ENCODE measurements at places on chromosomes 7 and 10.
A peak's percentile ranks its signal among the peaks of the same experiment; 100 is the strongest.

DNA sequence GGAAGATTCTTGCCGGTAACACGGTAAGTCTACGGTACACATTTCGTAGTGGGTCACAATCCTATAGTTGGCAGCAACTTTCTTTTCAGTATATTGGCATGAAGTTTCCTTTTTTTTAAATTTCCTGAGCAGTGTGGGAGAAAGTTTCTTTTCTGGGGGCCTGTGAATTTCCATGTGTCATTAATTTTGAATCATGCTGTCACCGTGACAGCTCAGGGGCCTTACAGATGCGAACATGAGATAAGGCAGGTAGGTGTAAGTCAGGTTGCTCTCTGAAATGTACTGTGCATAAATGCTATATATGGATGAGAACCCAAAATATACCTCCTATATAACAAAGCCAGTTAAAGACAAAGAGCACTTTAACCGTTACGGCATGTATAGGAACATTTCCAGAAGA, 65.4 kb upstream of the SEM1 start:
- DNase-seq: no peak

GRCh38 chr7:44415510-44415909, 74.9 kb downstream of the NUDCD3 start:
- DNase-seq: no peak

DNA sequence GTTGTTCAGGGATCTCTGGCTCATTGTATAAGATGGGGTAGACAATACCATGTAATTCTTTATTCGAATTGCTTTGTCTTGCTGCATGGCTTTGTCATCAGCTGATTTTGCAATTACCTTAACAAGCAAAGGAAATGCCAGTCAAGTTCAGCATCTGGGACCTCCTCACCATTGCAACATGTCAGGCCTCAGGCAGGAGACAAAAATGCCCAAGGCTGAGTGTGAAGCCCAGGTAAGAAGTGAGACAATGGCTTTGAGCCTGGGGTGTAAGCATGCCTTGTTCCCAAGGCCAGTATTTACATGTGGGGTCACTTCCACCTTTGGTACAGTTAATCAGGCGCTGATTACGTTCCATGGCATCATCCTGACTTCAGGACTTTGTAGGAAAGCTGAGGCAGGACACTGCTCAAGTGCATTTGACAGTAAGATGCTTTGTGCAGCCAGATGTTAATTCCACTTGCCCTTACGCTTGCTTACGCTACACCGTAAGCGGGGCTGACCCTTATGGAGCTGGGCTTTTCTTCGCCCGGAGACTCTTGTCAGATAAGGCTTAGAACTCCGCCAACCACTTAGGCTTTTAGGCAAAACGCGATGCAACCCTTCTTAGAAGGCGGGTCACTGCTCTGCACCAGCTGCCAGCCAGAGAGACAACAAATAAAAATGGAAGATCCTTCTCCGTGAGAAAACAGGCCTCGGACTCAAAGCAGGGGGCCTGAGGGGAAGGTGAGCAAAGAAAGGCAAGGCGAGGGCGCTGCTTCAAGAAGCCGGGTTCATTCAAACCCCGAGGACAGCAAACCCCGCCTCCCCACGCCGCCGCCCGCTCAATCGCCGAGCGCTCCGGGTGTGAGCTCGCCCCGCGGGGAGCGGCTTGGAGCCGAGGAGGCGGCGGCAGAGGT, 1.3 kb upstream of the SP4 start:
- no peak for DNase-seq

DNA sequence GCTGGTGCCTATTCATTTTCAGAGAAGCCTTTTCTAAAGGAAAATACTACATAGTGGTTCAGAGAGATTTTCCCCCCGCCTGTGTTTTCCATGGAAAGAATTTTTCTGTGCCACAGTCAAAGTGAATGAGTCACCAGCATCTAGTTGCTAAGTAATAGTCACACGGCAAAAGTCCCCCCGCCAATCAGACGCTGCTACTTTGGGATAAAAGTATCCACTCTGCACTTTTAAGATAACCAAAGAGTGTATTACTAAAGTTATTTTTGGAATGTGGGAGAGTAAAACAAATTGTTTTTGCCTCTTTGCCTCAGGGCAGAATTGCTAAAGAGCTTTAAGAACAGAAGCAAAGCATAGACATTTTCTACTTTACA, 23.5 kb downstream of the ABLIM1 start:
- no peak for DNase-seq

DNA sequence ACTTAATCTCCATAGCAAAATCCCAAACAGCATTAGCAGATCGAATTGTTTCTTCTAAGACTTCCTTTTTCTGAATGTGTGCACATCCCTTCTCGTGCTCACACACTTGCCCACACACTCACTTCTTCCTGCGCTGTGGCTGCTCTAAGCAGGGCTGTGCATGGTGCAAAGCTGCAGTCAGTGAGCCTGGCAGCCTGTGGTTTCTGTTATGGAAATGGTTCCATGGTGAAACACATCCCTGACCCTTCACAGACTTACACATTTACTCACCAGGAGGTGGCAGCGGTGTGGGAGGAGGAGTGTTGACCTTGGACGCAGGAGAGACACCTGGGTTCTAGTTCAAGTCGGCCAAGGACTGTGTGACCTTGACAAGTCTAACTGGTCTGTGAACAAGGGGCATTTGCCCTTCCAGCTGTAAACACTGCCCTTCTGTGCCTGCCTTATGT, 24.9 kb downstream of the MTURN start:
- DNase-seq: no peak

GRCh38 chr7:87628780-87629569, 777 bp downstream of the RUNDC3B start:
- DNase-seq: peak; percentile 11

- peak; percentile 76 for DNase-seq
Measured at GRCh38 chr7:2260820-2261219, 18.8 kb downstream of the NUDT1 start.

- no peak for DNase-seq
Measured at GRCh38 chr10:124356701-124357560, 61.8 kb downstream of the OAT start.

GRCh38 chr10:23742807-23743206, 303.9 kb downstream of the OTUD1 start:
- DNase-seq: no peak

DNA sequence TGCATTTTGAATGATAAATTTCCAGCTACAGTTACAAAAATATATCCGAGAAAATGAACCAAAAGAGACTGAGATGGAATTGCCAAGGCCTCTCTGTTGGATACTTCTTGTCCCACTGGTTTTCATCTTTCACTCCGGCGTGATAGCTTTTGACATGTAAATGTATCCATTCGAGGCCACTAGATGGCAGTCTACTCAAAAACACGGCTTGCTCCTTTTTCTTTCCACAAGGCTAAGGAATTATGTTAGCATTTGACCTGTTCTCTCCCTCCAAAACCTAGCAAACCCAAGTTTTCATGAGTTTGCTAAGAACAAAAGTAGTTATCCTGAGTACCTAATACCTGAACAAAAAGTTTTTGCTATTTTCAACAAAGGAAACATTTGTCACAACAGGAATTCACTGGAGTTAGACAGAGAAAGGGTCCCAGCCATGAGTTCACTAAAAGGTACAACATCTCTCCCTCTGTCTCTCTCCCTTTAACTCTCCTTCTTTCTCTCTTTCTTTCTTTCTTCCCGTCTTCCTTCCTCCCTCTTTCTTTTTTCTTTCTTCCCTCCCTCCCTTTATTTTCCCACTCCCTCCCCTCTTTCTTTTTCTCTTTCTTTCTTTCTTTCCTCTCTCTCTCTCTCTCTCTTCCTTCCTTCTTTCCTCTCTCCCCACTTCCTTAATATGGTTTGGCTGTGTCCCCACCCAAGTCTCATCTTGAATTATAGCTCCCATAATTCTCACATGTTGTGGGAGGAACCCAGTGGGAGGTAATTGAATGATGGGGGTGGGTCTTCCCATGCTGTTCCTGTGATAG, 207.9 kb upstream of the MYO3A start:
- peak; percentile 47 for DNase-seq

DNA sequence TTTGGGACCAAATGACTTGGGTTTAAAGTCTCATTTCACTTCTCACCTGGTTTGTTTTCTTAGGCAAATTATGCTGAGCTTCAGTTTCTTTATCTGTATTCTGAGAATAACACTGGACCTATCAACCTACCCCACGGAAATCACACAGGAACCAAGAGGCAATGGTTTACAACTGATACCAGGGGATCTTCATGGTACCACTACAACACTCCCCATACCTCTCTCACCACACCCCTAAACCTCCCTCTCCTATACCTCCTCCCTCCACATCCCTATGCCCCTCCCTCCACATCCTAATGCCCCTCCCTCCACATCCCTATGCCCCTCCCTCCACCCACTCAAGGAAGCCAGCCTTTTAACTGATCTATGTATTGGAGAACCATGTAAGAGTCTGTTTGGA, 9.9 kb downstream of the FAM204A start:
- no peak for DNase-seq

DNA sequence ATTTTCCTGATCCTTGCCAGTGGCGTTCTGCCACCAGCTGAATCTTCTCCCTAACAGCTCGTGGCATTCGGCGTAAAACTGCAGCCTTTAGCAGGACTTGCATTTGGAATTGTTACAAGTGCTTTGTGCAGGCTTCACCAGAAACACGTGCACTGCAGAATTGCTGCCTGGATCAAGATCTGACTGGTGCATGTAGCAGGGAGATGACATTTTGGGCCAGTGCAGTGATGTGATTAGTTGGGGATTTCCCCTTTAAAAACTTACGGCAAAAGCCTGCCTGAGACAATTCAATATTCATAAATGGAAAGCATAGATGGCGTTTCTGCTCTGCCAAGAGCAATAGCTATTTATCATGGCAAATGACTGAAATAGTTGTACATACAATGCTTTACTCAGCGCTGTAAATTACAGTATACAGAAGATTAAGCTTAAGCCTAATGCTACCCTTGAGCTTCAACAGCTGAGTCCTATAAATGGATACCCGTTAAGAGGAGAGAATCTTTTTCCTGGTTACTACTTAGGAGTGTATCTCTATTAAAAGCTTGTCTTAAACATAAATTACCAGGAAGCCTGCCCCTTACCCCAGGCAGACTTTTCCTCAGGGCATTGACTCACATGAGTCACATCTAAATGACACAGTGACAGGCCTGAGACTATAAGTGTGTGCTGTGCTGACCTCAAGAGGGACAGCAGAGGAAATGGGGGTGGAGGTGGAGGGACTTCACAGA, 106.3 kb downstream of the ATXN7L1 start:
- no peak for DNase-seq

DNA sequence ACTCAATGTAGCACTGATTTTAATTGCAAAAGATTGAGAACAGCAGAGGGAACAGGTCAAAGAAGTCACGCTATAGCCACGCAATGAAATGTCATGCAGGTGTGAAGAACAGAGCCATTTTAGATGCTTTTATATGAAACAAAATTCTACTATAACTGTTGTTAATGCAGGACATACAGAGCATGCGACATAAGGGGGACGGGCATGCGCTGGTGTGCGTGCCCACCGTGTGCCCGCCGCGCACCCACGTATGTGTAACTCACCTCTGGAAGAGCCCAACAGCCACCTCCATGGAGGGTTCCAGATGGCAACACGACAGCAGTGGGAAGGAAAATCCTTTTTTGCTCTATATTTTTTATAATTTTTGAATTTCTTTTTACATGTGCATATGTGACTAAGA, 410.0 kb upstream of the RNF32 start:
- no peak for DNase-seq

- no peak for DNase-seq
Measured at GRCh38 chr10:101894742-101895141, 51.1 kb upstream of the KCNIP2 start.

DNA sequence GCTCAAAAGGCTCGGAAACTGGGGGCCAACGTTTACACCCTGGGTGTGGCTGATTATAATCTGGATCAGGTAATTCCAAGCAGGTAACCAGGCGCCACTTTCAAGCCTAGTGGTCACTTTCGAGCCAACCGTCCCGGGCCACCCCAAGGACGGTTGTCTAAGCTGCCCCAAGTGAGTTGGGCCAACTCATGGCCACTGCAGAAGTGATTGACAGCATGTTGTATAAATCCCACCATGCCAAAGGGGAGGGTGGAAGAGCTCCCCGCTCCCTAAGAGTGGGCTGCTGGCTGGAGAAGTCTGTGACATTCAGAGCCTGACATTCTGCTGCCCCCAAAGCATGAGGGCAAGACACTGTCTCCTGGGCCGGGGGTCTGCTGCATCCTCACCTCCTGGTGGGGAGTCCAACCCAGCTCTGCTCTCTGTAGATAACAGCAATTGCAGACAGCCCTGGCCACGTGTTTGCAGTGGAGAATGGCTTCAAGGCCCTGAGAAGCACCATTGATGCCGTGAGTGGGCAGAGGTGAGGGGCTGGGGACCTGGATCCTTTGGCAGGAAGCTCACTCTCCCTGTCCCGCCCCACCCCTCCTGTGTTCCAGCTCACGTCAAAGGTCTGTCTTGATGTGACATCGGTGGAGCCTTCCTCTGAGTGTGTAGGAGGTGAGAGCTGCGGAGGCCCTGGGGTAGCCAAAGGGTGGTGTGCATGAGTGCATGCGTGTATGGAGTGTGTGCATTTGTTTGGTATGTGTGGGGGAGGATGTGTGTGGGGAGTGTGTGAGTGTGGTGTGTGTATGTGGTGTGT, 10.8 kb downstream of the ANTXRL start:
- no peak for DNase-seq

- DNase-seq: peak; percentile 98
Measured at GRCh38 chr7:29281782-29282541, 87.4 kb downstream of the CHN2 start.

GRCh38 chr10:14144451-14144850, 186.3 kb downstream of the FRMD4A start:
- peak; percentile 0 for DNase-seq

- DNase-seq: no peak
Measured at GRCh38 chr10:22479419-22479818, 134.1 kb downstream of the SPAG6 start.

- no peak for DNase-seq
Measured at GRCh38 chr7:1046722-1047679, 2.7 kb downstream of the GPR146 start.

GRCh38 chr7:119903085-119903484, 369.9 kb upstream of the KCND2 start:
- no peak for DNase-seq

DNA sequence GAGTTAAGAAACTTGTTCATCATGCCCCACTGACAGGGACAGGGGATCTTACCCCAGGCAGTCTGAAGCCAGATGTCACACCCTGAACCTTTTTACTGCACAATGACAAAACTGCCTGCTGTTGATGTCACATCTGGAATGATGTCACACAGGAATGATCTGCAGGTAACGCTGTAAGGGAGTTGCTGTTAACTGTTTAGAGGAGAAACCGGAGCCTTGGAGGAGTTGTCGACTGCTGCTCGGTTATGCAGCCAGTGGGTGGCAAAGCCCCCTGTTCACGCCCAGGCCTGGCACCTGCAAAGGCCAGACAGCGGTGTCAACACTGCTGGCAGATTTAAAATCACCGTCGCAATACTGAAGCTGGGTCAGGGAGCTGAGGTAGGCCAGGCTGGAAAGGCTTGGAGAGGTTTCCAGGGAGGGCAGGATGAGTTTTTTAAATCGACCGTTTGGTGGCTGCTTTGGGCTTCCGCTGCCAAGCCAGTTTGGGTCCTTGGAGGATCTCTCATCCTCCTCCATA, 10.0 kb upstream of the SLIT1 start:
- DNase-seq: peak; percentile 44
